ENCODE measurements at places on chromosomes 2 and 18.

- DNase-seq: no peak
Observed at GRCh38 chr2:7009207-7009911, 92.1 kb downstream of the RNF144A start.

DNA sequence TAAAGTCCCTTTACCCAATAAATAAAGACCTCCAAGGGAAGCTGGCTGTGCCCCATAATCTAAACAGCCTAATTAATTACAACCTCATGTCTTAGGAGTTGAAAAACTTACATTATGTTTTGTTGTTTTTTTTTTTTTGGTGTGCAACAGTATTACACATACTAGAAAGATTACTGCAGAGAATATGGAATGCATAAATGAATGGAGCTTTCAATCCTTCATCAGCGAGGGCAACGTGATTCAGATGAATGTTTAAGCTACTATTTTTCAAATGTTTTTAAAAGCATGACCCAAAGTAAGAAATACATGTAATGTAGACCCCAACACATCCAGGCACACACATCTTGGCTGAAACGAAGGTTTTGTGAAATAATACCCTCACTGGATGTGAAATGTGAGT, 167.1 kb upstream of the FN1 start:
- DNase-seq: no peak

DNA sequence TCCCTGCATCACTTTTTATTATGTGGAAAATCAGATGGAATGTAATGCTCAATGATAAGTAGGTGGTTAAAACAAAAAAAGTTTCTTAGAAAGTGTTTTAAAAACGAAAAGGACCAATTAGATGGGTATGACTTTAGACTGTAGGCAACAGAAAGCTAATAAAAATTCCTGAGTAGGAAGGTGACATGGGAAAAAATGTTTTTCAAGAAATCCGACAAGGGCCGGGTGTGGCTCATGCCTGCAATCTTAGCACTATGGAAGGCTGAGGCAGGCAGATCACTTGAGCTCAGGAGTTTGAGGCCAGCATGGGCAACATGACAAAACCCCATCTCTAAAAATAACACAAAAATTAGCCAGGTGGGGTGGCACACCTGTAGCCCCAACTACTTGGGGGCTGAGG, 126.1 kb downstream of the THADA start:
- no peak for DNase-seq

DNA sequence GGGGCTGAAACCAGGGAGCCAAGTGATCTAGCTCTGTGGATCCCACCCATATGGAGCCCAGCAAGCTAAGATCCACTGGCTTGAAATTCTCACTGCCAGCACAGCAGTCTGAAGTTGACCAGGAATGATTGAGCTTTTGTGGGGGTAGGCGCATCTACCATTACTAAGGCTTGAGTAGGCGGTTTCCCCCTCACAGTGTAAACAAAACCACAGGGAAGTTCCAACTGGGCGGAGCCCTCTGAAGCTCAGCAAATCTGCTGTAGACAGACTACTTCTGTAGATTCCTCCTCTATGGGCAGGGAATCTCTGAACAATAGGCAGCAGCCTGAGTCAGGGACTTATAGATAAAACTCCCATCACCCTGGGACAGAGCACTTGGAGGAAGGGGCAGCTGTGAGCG, 96.7 kb downstream of the CCDC148 start:
- DNase-seq: no peak

DNA sequence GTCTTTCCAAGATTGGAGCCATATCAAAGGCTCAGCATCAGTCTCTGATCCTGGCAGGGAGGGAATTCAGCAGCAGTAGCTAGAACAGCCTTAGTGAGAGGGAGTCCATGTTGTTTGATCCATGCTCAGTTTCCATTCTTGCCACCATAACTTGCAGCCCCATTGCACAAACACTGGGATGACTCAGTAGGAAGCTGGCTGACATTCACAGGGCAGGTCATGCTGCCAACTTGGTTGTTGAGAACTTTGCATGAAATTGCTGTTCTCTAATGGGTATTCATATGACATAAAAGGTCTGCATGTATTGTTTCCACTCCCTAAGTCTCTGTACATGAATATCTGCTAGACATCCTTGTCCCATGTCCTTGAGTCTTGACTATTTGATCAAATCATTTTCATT, 29.9 kb upstream of the STAT4 start:
- peak; percentile 35 for DNase-seq

Data from GM04504 (cell line).